ENCODE measurements at places on chromosomes 12 and 14.

- peak; percentile 59 for DNase-seq
Observed at GRCh38 chr12:1691123-1692007, 495 bp downstream of the ADIPOR2 start.

GRCh38 chr12:112419297-112420133 lies 768 bp downstream of the PTPN11 start:
- peak; percentile 56 for DNase-seq

DNA sequence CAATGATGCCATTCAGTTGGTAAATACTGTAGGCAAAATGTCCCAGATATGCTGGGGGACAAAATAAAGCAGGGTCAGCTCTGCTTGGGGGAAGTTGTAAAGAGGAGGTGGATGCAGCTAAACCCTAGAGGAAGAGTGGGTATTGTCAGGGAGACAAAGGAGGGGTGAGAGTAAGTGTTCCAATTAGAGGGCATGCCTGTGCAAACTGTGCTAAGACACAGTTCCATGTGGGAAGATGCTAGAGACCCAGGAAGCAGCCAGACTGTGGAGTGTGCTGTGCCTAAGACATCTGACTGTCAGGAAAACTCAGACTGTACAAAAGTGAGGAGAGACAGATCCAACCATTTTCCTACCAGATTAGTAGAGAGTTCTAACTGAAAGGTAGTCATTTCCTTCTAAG lies 474.3 kb downstream of the ATP23 start:
- DNase-seq: no peak

DNA sequence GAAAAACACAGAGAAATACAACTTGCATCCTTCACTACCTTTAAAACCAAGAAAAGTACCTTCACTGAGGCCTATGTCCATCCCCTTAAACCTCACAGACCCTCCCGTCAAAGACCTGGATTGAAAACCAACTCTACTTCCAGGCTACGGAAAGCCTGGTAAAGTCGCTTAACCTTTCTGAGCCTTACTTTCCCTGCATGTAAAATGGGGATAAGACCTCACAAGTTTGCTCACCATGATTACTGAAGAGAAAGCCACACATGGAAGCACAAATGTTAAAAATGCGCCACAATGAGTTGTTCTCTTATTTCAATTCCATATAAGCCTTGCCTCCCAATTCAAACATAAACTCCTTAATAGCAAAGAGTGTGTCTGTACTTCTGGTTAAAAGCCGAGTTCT lies 8.4 kb downstream of the ACTN1 start:
- DNase-seq: no peak

- no peak for DNase-seq
Observed at GRCh38 chr12:28443337-28443736, 253.1 kb downstream of the CCDC91 start.

DNA sequence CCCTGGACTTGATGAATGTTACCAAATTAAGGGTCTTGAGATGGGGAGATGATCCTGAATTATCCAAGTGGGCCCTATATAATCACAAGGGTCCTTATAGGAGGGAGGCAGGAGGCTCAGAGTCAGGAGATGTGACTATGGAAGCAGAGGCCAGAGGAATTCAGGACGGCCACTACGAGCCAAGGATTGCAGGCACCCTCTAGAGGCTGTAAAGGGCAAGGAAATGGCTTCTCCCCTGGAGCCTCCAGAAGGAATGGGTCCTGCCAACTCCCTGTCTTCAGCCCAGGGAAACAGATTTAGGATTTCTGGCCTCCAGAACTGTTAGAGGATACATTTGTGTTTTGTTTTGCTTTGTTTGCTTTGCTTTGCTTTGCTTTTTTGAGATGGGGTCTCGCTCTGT lies 8.8 kb downstream of the BDKRB1 start:
- DNase-seq: peak; percentile 20

- peak; percentile 72 for DNase-seq
Observed at GRCh38 chr14:76929927-76930326, 98.6 kb downstream of the IRF2BPL start.

DNA sequence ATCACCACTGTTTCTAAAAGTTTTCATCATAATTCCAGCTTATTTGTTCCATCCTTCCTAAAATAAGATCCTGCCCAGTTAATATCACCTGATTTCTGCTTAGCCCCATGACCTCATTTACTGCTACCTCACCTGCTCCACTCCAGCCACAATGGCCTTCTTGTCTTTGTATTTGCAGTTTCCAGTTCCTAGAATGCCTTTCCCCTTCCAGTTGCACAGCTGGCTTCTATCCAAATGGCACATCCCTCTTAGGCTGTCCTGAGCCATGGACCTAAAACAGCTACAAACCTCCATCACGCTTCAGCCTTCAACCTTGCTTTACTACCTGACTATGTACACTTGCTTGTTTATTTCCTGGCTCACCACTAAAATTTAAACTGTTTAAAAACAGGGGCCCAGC lies 6.5 kb upstream of the LGMN start:
- DNase-seq: no peak

GRCh38 chr14:105664691-105665090 lies 138.3 kb downstream of the TMEM121 start:
- DNase-seq: no peak
